Small intestine (tissue), 16 donors: ENCODE measurements at places on chromosomes 4 and X. TPM values are rescaled to one million over a fixed set of nuclear protein-coding genes. Genes with fewer than 3 reads are reported as not detected.

The NMU gene
- not detected for polyA plus RNA-seq

The TRIM2 gene
- polyA plus RNA-seq = 17.8 TPM

The TRIM75 gene
- polyA plus RNA-seq = not detected

The SYP gene
- polyA plus RNA-seq = 6.3 TPM

The ARHGAP24 gene
- 3.9 TPM for polyA plus RNA-seq

The TMEM154 gene
- polyA plus RNA-seq = 0.95 TPM

The HDX gene
- polyA plus RNA-seq = 0.27 TPM

The FATE1 gene
- 0.13 TPM for polyA plus RNA-seq

The TIGD2 gene
- 5.6 TPM for polyA plus RNA-seq

The EVC gene
- 2.4 TPM for polyA plus RNA-seq

The CLDN24 gene
- polyA plus RNA-seq = not detected

The TMEM156 gene
- not detected for polyA plus RNA-seq

The ASB11 gene
- polyA plus RNA-seq = not detected

The PLS3 gene
- 10.3 TPM for polyA plus RNA-seq

The AVPR2 gene
- 3.5 TPM for polyA plus RNA-seq

The HUWE1 gene
- polyA plus RNA-seq = 39.0 TPM

The INTU gene
- polyA plus RNA-seq = 6.3 TPM

The ZCCHC13 gene
- not detected for polyA plus RNA-seq

The GPR143 gene
- not detected for polyA plus RNA-seq

The SHROOM4 gene
- 0.54 TPM for polyA plus RNA-seq

The CXCL1 gene
- 7.5 TPM for polyA plus RNA-seq

The RRAGB gene
- 7.6 TPM for polyA plus RNA-seq

The UGT2B7 gene
- 26.1 TPM for polyA plus RNA-seq

The ENPEP gene
- polyA plus RNA-seq = 52.3 TPM

The PLAC1 gene
- polyA plus RNA-seq = 0.07 TPM

The F11 gene
- polyA plus RNA-seq = 25.1 TPM

The MAGEA2B gene
- not detected for polyA plus RNA-seq

The ITGB1BP2 gene
- polyA plus RNA-seq = 1.1 TPM

The MTMR8 gene
- polyA plus RNA-seq = 1.2 TPM

The RS1 gene
- not detected for polyA plus RNA-seq

The DDX53 gene
- not detected for polyA plus RNA-seq

The PRDX4 gene
- 101 TPM for polyA plus RNA-seq

The NSUN7 gene
- 21.7 TPM for polyA plus RNA-seq

The FGD1 gene
- 2.8 TPM for polyA plus RNA-seq

The ETDB gene
- polyA plus RNA-seq = not detected

The SPIN2A gene
- not detected for polyA plus RNA-seq

The SLC25A53 gene
- polyA plus RNA-seq = 6.6 TPM

The TBC1D9 gene
- 10.1 TPM for polyA plus RNA-seq

The WAS gene
- polyA plus RNA-seq = 6.2 TPM

The GASK1B gene
- polyA plus RNA-seq = 4.3 TPM

The TRPC3 gene
- 0.22 TPM for polyA plus RNA-seq
